Immature natural killer cell (primary cell): ENCODE measurements at places on chromosomes 12 and 14. TPM values are rescaled to one million over a fixed set of nuclear protein-coding genes. Genes with fewer than 3 reads are reported as not detected.

DNA sequence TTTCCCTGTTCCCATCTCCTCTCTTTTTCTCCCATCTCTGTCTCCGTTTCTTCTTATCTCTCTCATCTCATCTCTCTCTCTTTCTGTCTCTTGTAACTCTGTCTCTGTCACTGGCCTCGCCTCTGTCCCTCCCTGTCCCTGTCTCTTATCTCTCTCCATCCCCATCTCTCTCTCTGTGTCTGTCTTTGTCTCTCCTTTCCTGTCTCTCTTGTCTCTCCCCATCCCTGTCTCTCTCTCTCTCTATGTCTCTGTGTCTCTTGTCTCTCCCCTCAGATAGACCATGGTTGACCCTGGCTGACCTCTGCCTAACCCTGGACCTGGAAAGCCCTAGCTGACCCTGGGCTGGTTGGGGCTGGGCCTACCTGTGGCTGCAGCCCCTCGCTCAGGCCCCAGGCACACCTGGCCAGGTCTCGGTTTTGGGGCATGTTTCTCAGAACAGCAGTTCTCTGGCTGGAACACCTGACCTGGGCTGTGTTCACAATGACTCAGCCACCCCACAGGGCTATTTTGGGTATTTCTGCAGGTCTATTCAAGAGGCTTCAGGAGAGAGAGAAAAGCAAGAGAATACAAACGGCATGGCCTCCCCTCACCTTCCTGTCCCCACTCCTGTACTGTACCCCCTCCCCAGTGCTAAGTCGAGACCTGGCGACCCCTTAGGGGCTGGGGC is 174.4 kb downstream of the TMEM121 start:
- H3K27ac ChIP-seq = no peak overlapping the region
- no peak for DNase-seq
- H3K27me3 ChIP-seq = no peaks in the 10 kb centered on the region
- no peaks in the 10 kb centered on the region for H3K4me1 ChIP-seq
- H3K4me3 ChIP-seq = no peak overlapping the region
- H3K36me3 ChIP-seq = no peaks in the 10 kb centered on the region

DNA sequence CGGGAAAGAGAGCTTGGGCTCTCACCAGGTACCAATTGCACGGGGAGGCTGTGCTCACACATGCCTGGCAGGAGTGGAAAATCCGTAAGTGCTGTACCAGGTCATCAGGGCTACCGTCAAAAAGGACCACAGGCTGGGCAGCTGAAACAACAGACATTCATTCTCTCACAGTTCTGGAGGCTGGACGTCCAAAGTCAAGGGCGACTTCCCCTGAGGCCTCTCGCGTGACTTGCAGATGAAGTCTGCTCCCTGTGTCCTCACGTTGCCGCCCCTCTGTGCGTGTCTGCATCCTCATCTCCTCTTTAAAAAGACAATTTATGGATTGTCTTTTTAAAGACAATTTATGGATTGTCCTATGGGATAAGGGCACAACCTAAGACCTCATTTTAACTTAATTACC is 73.8 kb upstream of the FZD10 start:
- no peak overlapping the region for H3K27ac ChIP-seq
- H3K36me3 ChIP-seq = no peaks in the 10 kb centered on the region
- no peak for DNase-seq

DNA sequence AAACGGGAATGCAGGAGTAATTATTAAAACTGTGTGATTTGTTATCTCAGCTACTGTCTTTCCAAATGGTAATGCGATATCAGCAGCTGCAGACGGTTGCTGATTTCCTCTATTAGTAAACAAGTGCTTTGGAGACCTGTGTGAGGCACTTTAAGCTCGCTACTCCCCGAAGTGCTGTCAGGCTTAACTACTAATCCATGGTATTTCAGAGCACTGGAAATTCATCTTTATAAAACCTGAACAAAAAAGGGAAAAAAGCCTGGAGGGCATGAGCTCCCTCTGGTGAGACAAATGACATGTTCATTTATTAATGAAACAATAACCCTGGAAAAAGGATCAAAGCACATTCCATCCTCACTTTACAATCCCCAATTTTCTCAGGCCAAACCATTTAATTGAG is 143.6 kb upstream of the OTX2 start:
- no peaks in the 10 kb centered on the region for H3K27me3 ChIP-seq
- no peak overlapping the region for H3K4me3 ChIP-seq
- H3K4me1 ChIP-seq = no peaks in the 10 kb centered on the region
- no peaks in the 10 kb centered on the region for H3K36me3 ChIP-seq
- H3K27ac ChIP-seq = no peak overlapping the region
- DNase-seq = no peak

- H3K27me3 ChIP-seq = peaks cover 21% of the 10 kb centered on the region
- H3K36me3 ChIP-seq = no peaks in the 10 kb centered on the region
- peaks cover 32% of the 10 kb centered on the region for H3K4me1 ChIP-seq
- peak; percentile 63 for DNase-seq
These were observed 14.0 kb downstream of the TAMALIN start for GRCh38 chr12:52020539-52021336.

DNA sequence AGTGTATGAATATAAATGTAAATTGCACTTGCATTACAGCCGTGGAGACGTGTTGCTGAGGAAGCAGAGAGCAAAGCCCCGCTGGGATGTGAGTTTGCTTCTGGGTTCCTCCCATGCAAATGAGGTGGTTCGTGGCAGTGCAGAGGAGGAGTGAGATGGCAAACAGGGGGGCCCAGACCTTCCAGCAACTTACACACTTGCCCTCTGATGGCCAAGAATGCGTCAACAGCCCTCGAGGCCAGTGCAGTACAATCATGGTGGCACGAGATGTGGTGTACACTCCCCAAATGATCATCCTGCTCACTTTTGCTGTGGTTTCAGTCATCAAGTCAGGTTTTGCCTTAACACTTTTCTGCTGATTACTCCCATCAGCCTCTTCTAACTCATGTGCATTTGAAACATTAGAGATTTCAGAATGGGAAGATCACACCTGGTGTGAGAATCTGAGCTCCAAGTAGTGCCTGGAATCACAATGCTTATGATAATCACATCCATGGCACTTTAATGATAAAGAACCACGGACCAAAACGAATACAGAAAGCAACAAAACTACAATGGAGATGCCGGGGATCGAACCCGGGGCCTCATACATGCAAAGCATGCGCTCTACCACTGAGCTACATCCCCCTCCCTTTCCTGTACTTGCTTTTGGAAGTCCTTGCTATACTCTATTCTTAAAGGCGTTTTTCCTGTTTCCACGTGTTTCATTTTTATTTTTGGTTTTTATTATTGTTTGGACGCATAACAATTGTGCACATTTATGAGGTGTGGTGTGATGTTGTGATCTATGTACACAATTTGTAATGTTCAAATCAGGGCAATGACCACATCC is 7.0 kb upstream of the UBC start:
- H3K27ac ChIP-seq = peak overlapping the region; percentile 97
- peak overlapping the region; percentile 71 for H3K4me3 ChIP-seq
- peak; percentile 70 for DNase-seq
- peaks cover 62% of the 10 kb centered on the region for H3K4me1 ChIP-seq
- peaks cover 39% of the 10 kb centered on the region for H3K27me3 ChIP-seq

DNA sequence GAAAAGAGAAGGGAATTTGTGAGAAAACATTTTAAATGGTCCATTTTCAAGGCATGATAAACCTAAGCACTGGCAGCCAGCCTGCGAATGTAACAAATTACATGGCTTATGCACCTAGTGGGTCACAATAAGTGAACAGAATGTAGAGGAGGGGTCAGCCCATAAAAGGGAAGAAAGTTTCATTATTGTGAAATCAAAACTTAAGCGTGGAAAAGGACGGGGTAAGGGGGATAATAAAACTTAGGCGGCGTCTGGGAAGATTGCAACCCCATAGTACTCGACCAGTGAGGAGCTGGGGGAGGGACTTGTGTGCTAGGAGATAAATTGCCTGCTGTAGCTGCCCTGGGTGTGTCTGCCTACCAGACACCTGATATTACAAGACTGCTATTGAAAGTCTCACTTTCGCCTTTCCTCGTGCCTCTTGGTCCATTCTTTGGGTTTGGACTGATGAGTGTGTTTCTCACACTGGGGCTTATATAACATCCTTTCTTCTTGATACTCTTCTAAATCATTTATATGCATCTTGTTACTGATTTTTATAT is 40.6 kb downstream of the ZDHHC17 start:
- H3K4me3 ChIP-seq = no peak overlapping the region
- H3K27ac ChIP-seq = peak overlapping the region; percentile 35
- DNase-seq = no peak
- peaks cover 18% of the 10 kb centered on the region for H3K36me3 ChIP-seq

GRCh38 chr12:13362260-13362841 is 165.8 kb downstream of the EMP1 start:
- H3K27me3 ChIP-seq = peaks cover 14% of the 10 kb centered on the region
- no peak overlapping the region for H3K4me3 ChIP-seq

GRCh38 chr12:57162553-57163125 is 15.2 kb upstream of the LRP1-AS start:
- DNase-seq = no peak
- peaks cover 9% of the 10 kb centered on the region for H3K27me3 ChIP-seq
- no peaks in the 10 kb centered on the region for H3K36me3 ChIP-seq
- H3K4me1 ChIP-seq = peaks cover 14% of the 10 kb centered on the region

DNA sequence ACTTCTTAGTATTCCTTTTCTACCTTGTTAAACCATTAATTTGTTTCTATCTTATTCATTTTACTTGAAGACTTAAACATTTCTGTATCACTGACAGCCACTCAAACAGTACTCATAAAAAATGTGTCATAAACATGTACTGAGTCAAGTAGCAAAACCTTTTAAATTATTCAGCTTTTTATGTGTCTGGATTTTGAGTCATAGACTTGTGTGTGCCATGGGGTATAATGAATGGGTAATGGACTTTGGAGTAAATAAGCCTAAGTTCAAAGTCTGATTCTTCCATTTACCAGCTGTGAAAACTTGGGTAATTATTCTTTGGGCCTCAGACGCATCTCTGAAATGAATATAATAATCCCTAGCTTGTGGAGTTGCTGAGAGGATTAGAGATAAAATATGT is 199.0 kb downstream of the RAD51B start:
- DNase-seq = no peak
- H3K4me3 ChIP-seq = no peak overlapping the region
- H3K27me3 ChIP-seq = no peaks in the 10 kb centered on the region
- H3K36me3 ChIP-seq = peaks cover 20% of the 10 kb centered on the region
- no peaks in the 10 kb centered on the region for H3K4me1 ChIP-seq

GRCh38 chr12:52351196-52352059 is 15.9 kb downstream of the KRT85 start:
- H3K27me3 ChIP-seq = peaks cover 10% of the 10 kb centered on the region
- peaks cover 32% of the 10 kb centered on the region for H3K4me1 ChIP-seq
- peak overlapping the region; percentile 72 for H3K27ac ChIP-seq
- H3K36me3 ChIP-seq = no peaks in the 10 kb centered on the region
- DNase-seq = peak; percentile 79

The RNASE7 gene
- not detected for polyA plus RNA-seq

The ACOT4 gene
- 9.4 TPM for polyA plus RNA-seq
